ENCODE measurements at places on chromosomes 1 and 21. TPM values are rescaled to one million over a fixed set of nuclear protein-coding genes. Genes with fewer than 3 reads are reported as not detected.
A peak's percentile ranks its signal among the peaks of the same experiment; 100 is the strongest.

DNA sequence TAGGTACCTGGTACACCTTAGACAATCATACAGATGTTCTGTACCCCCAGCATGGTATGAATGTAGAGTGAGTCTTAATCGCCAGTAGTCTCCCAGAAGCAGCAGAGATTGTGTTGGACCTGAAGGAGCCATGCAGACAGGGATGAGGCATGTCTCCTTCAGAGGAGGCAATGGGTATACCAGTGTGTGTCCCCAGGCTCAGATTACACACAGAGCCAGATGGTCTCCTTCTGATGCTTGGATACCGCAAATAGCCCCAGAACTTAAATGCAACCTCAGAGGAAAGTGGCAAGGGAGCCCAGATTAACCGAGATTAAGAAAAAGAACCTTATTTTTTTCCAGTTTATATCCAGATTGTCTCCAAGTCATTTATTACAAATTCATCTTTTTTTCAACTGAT is 96.8 kb upstream of the C21orf91 start:
- H3K27ac ChIP-seq = no peak overlapping the region
- no peak for DNase-seq
- no peak overlapping the region for H3K4me3 ChIP-seq
- H3K4me1 ChIP-seq = peaks cover 5% of the 10 kb centered on the region

- no peak for DNase-seq
- H3K4me1 ChIP-seq = peaks cover 19% of the 10 kb centered on the region
- H3K27ac ChIP-seq = no peak overlapping the region
- no peaks in the 10 kb centered on the region for H3K27me3 ChIP-seq
- no peaks in the 10 kb centered on the region for H3K36me3 ChIP-seq
Observed at GRCh38 chr1:245317217-245317616, 162.4 kb downstream of the KIF26B start.

DNA sequence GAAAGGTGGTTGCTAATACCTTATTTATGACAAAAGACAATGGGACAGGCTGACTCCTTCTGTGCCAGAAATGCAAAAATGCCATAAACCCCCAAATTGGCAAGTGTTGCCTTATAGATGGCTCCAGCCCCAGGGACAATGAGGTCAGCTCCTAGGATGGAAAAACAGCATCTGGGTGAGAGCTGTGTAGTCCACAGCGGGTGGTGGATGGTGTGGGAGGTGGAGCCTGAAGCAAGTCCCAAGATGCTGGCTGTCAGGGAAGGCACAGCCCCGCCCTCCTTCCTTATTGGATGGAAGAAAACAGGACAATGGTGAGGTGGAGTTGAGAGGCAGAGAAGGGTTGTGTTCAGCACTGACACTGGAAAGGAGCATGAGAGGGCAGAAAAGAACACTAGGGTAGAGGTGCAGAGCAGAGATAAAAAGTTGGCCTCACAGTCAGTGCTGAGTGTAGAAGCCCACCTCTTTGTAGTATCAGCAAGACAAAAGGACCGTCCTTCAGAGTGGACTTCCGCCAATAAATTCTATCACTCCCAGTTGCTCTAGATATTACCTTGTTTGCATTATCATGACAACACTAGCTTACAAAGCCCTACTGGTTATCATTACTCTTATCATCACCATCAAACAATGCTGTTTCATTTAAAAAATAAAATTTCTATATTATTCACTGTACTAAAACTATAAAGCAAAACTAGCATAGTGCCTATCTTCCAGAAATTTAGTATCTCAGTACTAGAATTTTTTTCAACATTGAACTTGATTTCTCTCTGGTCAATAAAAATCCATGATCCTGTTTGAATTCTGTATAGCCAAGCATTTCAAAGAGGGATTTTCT is 3.7 kb upstream of the SDE2 start:
- peaks cover 11% of the 10 kb centered on the region for H3K36me3 ChIP-seq
- peaks cover 21% of the 10 kb centered on the region for H3K4me1 ChIP-seq
- peak; percentile 31 for DNase-seq
- peaks cover 2% of the 10 kb centered on the region for H3K27me3 ChIP-seq
- H3K4me3 ChIP-seq = no peak overlapping the region
- H3K27ac ChIP-seq = no peak overlapping the region

DNA sequence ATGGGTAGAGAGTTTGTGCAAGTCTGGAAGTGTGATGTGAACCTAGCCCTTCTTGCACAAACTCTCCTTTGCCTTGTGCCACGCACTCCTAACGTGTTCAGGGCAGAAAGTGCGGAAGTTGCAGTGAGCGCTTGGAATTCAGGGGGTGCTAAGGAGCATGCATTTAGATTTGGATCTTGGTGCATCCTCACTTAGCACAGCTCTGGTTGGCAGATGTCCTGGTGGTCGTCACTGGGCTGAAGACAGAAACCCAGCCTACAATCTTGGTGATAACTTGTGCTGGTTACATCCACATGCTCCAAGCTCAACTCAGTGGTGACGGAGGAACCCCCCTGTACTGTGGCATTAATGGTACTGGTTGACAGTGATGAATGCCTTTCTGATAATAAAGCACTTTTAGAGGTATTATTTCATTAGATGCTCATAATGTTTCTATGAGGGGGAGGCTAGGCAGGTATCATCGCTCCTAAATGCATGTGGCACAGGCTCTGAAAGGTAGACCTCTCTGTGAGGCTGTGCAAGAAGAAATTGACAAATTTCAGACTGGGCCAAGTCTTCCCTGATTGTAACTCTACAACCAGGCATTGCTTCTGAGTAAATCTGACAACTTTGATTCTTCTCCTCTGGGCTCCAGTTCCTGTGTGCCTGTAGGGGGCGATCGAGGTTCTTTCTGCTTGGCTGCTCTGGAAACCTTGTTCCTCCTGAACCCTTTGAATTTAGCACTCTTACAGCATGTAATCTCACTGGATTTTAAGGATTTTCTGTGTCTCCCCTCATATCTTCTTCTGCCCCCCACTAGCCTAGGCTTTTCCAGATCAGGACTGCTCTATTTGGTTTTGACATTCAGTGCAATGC is 40.6 kb downstream of the MAPKAPK2 start:
- peaks cover 56% of the 10 kb centered on the region for H3K4me1 ChIP-seq
- H3K27ac ChIP-seq = no peak overlapping the region
- peak; percentile 39 for DNase-seq
- no peaks in the 10 kb centered on the region for H3K36me3 ChIP-seq

DNA sequence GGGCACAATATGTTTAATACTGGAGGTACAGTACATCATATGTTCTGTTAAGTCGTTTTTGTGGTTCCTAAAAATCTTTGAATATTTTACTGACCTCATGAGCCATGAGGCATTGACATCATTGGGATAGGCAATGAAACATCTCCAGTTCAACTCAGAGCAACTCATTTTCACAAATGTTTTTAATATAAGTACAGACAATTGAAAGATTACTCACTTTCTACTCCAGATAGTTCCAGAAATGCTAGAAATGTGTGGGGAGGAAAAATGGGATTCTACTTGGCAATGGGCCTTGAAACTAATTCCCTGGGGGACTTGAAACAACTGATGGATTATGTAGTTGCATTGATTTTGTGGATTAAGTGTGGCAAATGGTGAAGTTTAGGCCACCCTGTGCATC is 7.2 kb upstream of the C8B start:
- no peak for DNase-seq
- H3K36me3 ChIP-seq = no peaks in the 10 kb centered on the region
- H3K4me1 ChIP-seq = peaks cover 9% of the 10 kb centered on the region
- no peak overlapping the region for H3K27ac ChIP-seq
- H3K27me3 ChIP-seq = peaks cover 2% of the 10 kb centered on the region

GRCh38 chr1:162383516-162383915 is 2.0 kb downstream of the C1orf226 start:
- DNase-seq = no peak
- H3K27ac ChIP-seq = no peak overlapping the region
- no peak overlapping the region for H3K4me3 ChIP-seq
- H3K4me1 ChIP-seq = peaks cover under 1% of the 10 kb centered on the region
- H3K36me3 ChIP-seq = no peaks in the 10 kb centered on the region
- H3K27me3 ChIP-seq = peaks cover 32% of the 10 kb centered on the region

DNA sequence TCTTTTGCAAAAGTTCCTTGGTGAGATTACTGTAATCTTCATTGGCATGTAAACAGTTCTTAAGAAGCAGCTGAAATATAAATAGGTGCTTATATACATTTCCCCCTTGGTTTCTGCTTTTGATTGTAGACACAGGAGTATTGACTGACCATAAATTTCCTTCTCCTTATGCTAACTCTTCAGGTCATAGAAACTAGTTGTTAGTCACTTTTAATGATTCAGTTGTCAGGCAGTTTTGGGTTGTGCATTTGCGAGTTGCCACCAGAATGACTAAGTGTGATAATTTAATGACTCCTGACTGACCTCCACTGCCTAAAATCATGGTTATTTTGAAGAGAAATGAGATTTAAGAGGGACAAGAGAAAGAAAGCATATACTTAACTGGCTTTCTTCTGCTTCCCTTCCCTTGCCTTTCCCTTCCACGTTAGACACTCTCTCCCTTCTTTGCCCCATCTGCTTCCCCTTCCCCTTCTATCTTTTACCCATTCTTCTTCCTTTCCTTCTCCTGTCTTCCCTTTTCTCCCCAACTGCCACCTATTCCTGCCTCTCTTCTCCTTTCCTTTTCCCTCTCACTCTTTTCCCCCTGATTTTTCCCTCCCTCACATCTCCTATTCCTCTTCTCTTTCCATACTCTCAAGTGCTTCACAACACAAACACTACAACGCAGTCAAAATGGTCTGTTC is 12.3 kb downstream of the ZMPSTE24 start:
- H3K27me3 ChIP-seq = no peaks in the 10 kb centered on the region
- DNase-seq = peak; percentile 54
- H3K27ac ChIP-seq = peak overlapping the region; percentile 82
- peaks cover 40% of the 10 kb centered on the region for H3K4me1 ChIP-seq

- H3K27ac ChIP-seq = no peak overlapping the region
- no peak for DNase-seq
Observed at GRCh38 chr1:169044296-169044695, 62.2 kb upstream of the ATP1B1 start.

DNA sequence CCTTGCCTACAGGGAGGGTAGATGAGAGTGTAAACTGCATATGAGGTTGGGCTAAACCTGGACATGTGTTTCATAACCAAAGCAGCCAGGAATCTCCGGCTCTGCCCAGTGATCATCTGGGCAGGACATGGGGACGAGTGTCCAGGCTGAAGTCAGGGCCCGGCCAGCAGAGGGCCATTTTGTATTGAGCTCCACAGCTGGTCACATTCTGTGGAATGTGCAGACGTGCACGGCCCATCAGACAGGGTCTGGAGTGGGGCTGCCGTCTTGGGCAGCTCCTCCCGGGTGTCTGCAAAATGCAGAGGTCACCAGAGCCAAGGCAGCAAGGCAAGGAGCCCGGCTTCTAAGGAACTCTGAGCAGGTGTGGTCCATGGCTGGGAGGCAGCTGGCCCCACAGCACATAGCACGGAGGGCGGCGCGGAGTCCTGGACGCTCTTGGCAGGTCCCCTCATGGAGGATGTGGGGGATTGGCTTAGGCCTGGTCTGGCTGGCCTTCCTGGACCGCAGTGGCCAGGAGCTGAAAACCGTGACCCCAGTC is 6.2 kb downstream of the LRRC3 start:
- H3K36me3 ChIP-seq = no peaks in the 10 kb centered on the region
- no peak overlapping the region for H3K27ac ChIP-seq
- H3K4me3 ChIP-seq = no peak overlapping the region
- DNase-seq = no peak
- H3K27me3 ChIP-seq = peaks cover 6% of the 10 kb centered on the region

GRCh38 chr1:240237305-240237721 is 145.6 kb downstream of the FMN2 start:
- peak overlapping the region; percentile 96 for H3K27ac ChIP-seq
- H3K36me3 ChIP-seq = peaks cover 54% of the 10 kb centered on the region
- H3K4me3 ChIP-seq = peak overlapping the region; percentile 79
- peaks cover 91% of the 10 kb centered on the region for H3K4me1 ChIP-seq
- peaks cover 17% of the 10 kb centered on the region for H3K27me3 ChIP-seq
- peak; percentile 82 for DNase-seq

DNA sequence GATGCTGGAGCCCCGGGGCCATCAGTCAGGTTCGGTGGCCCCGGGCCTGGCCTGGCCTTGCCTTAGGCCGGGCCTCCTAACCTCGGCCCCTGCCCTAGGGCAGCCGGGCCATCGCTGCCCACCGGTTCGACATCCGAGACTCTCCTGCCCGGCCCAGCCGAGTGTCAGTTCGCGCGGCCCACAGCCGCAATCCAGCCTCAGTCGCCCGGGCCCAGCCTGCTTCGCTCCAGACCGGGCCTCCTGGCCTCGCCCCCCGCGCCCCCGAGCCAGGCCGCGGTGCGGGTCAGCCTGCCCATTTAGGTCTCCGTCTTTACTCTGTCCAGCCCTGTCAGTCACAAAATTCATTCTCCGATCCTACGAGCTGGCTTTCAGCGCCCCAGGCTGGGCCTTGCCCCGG is 777 bp downstream of the LRRC41 start:
- peak overlapping the region; percentile 98 for H3K4me3 ChIP-seq
- no peak for DNase-seq
- H3K4me1 ChIP-seq = peaks cover 47% of the 10 kb centered on the region

DNA sequence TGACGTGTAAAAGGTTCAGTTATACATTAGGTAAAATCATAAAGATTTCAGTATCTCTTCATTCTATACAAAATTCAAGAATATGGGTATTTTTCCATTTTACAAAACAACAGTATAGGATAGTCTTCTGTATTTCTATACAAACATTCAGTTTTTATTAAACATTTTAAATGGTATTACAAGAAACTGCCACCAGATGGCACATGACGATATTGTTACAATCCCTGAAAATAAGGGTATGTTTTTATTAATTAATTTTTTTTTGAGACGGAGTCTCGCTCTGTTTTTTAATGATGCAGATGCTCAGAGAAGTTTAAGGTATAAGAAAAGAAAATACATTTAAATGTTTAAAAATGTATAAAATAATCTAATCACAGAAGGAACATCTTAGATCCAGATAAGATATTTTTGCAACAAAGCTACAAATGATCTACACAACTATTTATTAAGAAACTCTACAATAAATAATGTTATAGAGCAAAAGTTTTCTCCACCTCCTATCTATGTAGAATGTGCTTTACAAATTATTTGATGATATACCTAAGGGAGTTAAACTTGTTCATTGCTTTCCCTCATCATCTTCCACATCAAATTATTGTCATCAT is 23.5 kb upstream of the RSBN1 start:
- H3K27ac ChIP-seq = no peak overlapping the region
- peaks cover 15% of the 10 kb centered on the region for H3K4me1 ChIP-seq
- DNase-seq = peak; percentile 51
- no peaks in the 10 kb centered on the region for H3K27me3 ChIP-seq

- no peaks in the 10 kb centered on the region for H3K4me1 ChIP-seq
- no peaks in the 10 kb centered on the region for H3K27me3 ChIP-seq
- no peak for DNase-seq
- H3K36me3 ChIP-seq = no peaks in the 10 kb centered on the region
- no peak overlapping the region for H3K27ac ChIP-seq
Observed at GRCh38 chr21:18715606-18716005, 312.0 kb upstream of the TMPRSS15 start.

Gene RBM11
- not detected for total RNA-seq

Gene SMPDL3B
- total RNA-seq = not detected

Gene TMEM82
- total RNA-seq = not detected

Gene MYCL
- total RNA-seq = 0.27 TPM

Gene KLHDC7A
- total RNA-seq = not detected

Gene WNT4
- not detected for total RNA-seq

Gene TAS1R1
- not detected for total RNA-seq

Gene STUM
- not detected for total RNA-seq

Gene RNU1-2
- total RNA-seq = 1,564 TPM

Gene SIM2
- total RNA-seq = not detected

Gene ISG15
- 104 TPM for total RNA-seq

Gene F13B
- not detected for total RNA-seq

Gene SIKE1
- total RNA-seq = 42.9 TPM

Gene OR2T2
- not detected for total RNA-seq

Gene CAPN9
- not detected for total RNA-seq

Gene C1orf141
- total RNA-seq = not detected

Gene PRDM16
- total RNA-seq = not detected
